ENCODE measurements at places on chromosomes 6 and 20.

DNA sequence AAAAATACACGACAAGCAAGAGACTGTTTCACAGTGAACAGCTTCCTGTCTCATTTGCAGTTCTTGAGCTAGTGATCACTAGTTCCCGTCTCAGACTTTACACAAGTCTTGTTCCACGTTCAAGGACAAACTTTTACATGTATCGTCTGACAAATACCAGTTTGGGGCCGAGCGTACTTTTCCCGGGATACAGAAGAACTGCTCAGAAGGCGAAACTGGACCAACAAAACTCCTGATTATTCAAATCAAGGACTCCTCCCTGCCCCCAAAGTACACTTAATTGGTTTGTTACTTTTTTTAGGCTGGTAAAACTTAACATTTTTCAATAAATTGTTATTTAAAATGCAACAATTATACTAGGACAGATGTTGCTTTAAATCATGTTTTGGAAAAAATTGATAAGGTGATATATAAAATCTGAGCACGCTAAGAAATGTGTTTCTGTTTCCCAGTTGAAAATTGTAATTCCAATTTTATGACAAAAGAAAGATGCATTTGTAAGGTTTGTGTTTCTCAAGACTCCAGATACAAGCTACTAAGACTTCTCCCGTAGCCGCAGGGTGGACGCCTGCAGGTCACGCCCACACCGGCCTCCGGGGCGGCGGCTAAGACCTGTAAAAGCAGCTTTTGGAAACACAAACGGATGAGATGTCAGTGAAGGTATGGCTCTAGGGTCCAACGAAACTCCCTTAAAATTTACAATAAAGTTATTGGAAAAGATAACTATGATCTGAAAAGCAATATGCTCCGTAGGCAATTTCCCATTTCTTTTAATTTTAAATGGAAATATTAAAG lies 16.8 kb upstream of the TCFL5 start:
- DNase-seq, result no peak

DNA sequence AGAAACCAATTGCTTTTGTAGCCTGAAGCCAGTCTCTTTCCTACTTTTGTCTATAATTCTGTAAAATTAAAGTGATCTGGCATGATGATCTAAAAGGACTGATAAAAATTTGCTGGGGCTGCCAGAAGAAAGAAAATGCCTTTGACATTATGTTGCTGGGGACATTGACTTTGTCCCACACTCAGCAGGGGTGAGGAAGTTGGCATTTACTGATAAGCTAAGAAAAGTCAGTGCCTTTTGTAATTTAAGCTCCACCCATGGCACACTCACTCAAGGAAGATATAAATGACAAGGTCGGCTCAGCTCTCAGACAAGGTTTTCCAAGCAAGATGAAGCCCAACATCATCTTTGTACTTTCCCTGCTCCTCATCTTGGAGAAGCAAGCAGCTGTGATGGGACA lies at the start of gene SEMG1:
TSS of gene SEMG1 (plus strand) at position 309 of the 400 bp plus-strand sequence. CDS start at position 330, 21 bp downstream.
- DNase-seq, result no peak

- no peak for DNase-seq
These were observed 13.7 kb upstream of the PLCG1 start for GRCh38 chr20:41123631-41124030.

DNA sequence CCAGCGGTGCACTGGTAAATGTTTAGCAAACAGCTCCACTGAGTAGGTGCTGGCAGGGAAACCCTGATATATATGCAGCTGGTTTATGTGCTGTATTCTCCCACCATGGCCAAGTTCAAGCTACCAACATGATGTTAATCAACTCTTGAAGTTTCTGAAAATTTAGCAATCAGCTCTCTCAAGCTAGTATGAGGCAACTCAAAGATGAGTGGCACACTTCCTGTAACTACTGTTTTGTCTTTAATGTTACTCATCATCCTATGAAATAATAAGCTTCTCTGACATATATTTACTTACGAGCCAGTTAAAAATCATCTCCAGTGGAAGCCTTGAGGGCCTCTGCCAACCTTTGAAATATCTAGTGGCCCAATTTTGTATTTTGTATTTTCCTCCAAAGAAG lies 54.7 kb downstream of the TRMT6 start:
- no peak for DNase-seq

- DNase-seq, result no peak
These were observed 321.5 kb upstream of the JARID2 start for GRCh38 chr6:14924126-14925024.

DNA sequence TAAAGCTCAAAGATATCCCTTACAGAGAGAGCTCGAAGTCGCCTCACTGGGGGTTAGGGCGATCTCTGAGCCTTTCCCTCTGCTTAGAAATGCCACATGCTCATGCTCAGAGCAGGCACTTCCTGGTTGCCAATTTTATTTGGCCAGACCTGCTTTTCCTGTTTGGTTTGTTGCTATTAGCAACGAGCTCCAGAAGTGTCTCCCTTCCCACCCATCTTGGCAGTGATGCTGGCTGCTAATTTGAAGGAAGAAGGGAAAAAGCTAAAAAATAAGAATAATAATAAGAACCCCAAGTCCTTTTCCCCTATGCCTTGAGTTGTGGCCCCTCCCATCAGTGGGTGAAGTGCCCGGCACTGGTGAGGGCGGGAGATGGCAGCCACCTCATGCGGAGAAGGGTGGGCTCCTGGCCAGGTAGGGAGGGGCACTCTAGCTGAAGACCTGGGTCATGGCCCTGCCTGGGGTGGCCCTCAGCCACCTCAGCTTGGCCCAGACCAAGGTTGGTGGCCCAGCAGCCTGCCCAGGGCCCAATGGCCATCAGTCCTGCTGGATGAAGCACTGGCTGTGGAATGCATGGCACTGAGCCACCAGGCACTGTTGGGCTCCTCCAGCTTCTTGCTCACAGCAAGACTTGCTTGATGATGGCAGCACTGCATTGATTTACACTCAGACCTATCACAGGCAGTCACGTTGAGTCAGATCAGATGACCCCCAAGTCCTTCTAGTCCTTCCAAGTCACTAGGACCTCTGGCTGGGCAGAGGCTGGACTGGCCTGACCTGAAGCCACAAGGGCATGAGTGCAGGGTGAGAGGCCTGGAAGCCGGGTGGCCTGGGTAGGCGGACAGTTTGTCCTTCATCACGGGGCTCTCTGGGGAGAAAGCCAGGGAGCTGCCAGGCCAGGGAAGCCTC lies 79.0 kb downstream of the SYNJ2 start:
- no peak for DNase-seq

DNA sequence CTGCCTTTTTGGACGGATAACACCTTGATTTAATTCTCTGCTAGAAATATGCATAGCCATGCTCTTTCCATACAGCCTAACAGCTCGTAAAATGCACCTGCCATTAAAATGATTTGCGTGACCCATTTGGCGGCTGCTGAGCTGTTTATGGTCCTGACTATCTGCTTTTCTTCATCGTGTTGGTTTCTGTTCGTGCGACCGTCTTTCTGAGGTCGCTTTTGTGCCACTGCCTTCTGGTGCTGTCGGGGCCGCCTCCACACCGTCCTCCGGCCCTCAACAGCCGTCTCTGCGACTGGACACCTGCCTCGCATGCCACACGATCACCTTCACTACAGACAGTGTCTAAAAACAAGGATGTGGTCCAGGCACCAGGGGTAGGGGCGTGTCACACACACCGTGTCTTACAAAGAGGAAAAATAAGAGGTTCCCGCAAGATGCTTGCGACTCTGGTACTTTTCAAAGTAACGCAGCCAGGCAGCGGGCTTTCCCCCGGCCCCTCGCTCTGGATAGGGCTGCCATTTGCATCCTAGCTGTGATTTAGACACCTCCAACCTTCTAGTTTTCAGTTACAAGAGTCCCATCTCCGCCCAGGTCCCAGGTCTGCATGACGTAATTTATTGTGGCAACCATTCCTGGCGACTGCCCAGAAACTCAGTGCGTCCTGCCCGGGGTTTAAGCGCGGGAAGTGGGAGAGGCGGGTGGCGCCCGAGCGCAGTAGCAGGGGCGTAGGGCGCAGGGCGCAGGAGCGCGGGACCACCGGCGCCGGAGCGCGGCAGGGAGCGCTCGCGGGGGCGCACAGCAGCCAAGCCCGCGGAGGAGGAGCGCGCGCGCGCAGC lies at the start of gene STMND1:
TSS of gene STMND1 (plus strand) at position 629 of the 836 bp plus-strand sequence. CDS start 208 bp downstream, outside the sequence.
- DNase-seq, result no peak

GRCh38 chr6:147156799-147157382 lies 47.3 kb upstream of the STXBP5 start:
- no peak for DNase-seq

DNA sequence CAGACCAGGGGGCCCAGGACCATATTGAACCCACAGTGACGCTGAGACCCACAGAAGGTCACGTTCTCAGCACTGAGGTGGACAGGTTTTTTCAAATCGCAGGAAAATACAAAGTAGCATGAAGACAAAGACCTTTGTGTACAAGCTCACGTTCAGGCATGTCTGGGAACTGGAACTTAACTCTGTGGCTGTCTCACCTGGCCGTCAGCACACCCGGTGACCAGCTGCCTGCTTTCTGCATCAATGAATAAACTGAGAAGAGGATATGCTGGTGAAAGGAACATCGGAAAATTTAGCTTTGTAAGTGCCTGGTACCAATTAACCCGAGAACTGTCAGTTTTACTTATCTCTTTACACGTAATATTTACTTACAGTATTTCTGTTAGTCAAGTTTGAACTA lies 36.5 kb downstream of the WDR27 start:
- no peak for DNase-seq

DNA sequence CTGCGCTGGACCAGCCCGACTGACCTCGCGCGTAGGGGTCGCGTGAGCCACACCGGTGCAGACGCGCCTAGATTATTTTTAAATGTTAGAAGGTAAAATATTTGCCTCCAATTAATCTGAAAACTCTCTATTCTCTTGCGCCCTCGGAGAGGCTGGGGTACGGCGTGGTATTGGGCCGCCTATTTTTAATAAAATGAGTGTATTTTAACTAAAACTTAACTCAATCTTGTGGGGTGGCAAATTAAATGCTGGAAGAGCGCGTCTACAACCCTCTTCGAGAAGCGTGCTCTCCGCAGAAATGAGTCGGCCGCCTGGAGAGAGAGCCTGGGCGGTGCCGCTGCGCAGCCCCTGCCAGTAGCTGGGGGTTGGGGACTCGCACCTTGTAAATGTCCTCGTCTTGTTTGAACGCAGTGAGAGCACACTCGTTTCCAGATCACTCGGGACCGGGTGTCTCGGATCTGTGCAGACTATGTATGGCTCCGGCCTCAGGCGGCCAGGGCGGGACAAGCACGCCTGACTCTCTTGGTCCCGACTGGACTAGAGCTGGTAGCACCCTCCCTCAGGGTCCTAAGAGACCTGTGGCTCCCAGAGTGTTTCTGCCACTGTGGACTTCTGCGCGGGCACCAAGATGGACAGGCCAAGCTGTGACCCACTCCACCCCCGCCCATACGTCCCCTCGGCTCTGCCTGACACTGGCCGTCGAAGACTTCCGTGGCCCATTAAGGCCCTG lies 2.0 kb upstream of the MAFB start:
- DNase-seq, result no peak

GRCh38 chr6:144477856-144478255 lies 192.7 kb downstream of the UTRN start:
- no peak for DNase-seq

DNA sequence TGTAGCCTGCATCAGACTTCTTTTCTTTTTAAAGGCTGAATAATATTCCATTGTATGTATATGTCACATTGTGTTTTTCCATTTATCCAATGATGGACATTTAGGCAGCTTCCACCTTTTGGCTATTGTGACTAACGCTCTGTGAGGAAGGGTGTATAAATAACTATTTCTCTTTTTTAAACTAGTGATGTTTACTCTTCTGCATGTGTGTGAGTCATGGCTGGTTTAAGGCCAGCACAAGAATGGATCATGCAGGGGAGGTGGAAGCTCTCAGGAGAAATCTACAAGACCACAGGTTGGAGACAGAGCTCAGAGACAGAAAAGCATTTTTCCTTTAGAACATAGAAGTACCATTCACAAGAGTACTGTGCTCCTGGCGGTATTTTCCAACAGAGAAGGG lies 307.2 kb downstream of the SOX4 start:
- no peak for DNase-seq

DNA sequence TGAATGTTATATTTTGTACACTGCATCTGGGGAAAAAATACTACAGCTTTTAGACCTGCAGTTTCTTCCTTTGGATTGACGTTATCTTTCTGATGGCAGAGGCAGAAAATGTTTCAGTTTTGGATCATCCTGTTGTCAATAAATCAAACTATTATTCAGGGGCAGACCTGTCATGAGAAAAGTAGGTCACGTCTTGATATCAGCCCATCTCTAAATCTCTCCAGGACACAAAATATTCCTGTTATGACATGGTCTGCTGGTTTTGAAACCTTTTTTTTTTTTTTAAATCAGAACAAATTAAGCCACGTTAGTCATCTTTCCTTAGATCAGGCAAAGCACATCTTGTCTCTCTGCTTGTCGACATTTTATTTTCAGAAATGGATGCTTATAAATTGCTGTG lies 24.0 kb downstream of the IL20RA start:
- DNase-seq, result no peak

DNA sequence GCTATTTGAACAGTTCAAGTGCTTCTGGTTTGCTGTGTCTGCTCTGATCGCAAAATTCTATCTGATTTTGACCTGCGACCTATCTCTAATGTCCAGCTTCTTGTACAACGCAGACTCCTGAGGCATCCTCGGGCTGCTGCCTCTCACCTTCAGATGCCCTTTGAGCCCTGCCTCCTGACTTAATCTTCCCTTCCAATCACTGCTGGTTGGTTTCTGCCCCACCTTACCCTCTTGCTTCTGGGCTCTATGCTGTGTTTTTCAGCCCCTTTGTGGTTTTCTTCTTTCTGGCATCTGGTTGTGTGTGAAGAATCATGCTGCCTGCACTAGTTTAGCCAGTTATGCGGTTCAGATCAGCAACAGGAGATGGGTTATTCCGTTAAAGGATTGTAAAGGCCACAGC lies 131.2 kb upstream of the THEMIS start:
- no peak for DNase-seq

DNA sequence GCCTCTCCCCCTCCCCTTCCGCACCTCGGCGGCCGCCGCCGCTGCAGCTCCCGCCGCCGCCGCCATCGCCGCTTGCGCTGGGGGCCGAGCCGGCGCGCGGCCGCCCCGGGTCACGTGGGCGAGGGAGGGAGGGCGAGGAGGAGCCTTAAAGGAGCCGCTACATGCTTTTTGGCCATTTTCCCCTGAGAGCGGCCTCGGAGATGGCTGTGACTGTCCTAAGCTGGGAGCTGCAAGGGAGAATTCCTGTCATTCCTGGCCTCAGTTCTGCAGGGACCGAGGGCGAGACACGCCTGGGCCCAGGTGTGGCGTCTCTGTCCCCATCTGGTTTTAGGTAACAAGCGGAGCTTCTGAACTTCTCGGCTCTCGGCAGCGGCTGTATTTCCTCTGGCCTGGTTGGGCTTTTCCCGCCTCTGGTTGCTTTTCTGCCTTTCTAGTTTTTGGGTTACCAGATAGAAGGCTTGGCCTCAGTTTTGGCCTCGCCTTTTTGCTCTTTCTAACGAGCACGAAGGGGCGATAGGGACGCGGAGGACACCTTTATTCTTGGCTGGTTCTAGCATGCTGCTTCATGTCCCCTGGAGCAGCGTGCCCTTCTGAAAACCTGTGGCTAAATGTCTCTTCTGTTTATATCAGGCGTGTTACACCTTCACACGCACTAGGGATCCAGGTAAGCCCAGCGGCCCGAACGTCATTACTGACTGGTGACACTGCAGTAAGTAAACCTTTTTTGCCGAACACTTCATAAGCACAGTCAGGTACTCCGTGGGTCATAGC lies at the start of gene EHMT2:
TSS of gene EHMT2 (minus strand) at position 87 of the 771 bp plus-strand sequence. CDS start at position 66, 21 bp downstream.
- no peak for DNase-seq

GRCh38 chr6:48744948-48745347 lies 634.0 kb upstream of the PTCHD4 start:
- no peak for DNase-seq

GRCh38 chr20:17782768-17783167 lies 83.0 kb downstream of the BANF2 start:
- DNase-seq, result no peak

All from epithelial cell of proximal tubule (primary cell).